ENCODE measurements at places on chromosomes 11 and 22.
A peak's percentile ranks its signal among the peaks of the same experiment; 100 is the strongest.

- DNase-seq, result no peak
Observed at GRCh38 chr11:116162886-116163230, 609.9 kb downstream of the BUD13 start.

DNA sequence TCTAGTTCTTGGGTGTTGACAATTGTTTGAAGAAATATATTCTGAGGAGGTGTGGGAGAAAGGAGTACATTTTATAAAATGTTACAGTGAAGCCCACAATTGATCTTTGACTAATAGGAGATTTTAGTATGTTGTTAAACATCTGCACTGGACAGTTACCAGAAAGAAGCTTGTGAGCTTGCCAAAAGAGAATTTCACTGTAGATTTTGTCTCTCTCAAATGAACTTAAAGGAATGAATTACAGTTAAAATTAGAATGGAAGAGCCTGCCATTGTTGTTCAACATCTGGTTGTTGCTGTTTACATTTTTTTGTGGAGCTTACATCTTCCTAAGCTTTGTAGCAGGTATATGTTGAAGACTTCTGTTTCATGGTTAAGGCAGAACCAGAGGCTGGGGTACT, 620.5 kb upstream of the CCDC179 start:
- no peak for DNase-seq

DNA sequence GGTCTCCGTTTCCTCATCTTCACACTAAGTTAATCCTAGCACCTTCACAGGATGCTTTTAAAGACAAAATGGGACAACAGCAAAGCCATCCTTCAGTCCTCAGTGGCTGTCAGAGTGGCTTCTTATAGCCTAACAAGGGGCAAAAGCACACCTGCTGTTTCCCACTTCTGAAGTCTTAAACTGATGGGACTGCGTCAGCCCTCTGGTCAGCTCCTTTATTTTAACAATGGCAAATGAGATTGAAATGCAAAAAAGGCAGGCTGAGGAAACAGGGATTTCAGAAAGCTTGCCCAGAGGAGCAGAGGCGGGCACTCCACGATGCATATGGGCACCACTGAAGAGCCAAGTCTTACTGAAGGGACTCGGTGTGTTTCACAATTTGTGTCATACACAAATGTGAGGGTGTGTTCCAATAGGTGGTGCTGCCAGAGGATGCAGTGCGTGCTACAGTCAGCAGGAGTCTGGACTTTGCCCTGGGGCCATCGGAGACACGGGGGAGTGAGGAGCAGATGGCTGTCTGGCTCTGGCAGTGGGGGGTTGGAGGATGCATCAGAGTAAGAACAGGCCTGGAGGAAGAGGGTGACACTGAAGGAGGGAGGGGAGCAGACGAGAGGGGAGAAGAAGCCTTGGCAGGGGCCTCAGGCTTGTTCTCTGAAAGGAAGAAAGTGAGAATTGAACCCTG, 47.3 kb downstream of the TENM4 start:
- peak; percentile 33 for DNase-seq

DNA sequence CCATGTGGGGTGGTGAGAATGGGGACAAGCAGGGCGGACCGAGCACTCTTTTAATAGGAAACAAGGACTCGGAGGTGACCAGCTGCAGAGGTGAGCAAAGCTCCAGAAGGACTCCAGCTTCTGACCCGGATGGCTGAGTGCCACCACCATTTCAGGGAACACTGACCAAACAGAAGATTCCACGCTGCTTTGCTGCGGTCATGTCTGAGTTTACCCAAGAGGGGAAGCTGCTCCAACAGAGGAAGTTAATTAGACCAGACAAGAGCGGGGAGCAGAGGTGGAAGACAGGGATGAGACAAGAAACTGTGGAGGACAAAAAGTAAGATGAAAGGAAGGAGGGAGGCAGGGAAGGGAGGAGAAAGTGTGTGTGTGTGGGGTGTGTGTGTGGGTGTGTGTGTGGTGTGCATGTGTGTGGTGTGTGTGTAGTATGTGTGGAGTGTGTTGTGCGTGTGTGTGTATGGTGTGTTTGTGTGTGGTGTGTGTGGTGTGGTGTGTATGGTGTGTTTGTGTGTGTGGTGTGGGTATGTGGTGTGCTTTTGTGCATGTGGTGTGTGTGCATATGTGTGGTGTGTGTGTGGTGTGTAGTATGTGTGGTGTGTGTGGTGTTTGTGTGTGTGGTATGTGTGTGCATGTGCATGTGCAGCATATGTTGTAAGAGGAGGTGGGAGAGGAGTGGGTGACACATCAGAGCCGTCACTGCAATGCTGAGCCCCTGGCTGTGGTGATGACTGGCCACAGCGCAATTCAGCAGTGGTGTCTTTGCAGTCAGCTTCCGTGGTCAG, 82.2 kb upstream of the AKIP1 start:
- no peak for DNase-seq
